ENCODE measurements at places on chromosomes 2 and 18.
A peak's percentile ranks its signal among the peaks of the same experiment; 100 is the strongest.

DNA sequence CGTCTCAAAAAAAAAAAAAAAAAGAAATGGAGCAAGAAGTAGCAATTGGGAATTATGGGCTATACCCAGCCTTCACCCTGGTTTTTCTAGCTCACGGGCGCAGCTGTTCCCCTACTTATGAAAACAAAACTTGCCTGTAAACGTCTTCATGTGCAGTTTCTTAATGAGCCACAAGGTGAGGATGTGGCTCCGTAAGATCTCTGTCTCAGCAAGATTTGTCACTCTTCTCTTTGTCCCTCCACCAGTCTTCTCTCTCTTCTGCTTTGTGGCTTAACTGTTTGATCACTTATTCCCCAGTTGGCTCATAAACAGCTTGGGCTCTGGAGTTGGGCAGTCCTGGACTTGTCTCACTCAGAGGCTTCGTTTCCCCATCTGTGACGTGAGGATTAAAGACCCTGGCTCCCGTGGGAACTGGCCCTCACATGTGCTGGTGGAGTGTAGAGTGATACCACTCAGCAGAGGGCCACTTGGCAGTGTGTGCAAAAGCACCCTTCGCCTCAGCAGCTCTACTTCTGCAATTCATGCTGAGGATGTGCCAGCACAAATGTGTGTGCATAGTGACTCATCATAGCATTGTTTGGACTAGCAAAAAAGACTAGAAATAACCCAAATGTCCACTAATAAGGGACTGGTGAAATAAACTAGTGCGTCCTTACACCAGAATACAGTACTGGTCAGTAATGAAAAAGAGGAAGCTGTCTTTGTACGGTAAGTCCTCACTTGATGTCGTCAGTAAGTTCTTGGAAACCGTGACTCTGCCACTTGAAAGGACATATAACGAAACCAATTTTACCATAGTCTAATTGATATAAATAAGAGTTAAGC, 8.7 kb downstream of the CEP68 start:
- DNase-seq = no peak
- H3K27ac ChIP-seq = peak overlapping the region; percentile 37
- no peaks in the 10 kb centered on the region for H3K36me3 ChIP-seq
- no peak overlapping the region for H3K4me3 ChIP-seq

- H3K27me3 ChIP-seq = peaks cover 19% of the 10 kb centered on the region
- no peak overlapping the region for H3K27ac ChIP-seq
- no peaks in the 10 kb centered on the region for H3K4me1 ChIP-seq
Measured at GRCh38 chr2:104871972-104872865, 18.3 kb downstream of the POU3F3 start.

DNA sequence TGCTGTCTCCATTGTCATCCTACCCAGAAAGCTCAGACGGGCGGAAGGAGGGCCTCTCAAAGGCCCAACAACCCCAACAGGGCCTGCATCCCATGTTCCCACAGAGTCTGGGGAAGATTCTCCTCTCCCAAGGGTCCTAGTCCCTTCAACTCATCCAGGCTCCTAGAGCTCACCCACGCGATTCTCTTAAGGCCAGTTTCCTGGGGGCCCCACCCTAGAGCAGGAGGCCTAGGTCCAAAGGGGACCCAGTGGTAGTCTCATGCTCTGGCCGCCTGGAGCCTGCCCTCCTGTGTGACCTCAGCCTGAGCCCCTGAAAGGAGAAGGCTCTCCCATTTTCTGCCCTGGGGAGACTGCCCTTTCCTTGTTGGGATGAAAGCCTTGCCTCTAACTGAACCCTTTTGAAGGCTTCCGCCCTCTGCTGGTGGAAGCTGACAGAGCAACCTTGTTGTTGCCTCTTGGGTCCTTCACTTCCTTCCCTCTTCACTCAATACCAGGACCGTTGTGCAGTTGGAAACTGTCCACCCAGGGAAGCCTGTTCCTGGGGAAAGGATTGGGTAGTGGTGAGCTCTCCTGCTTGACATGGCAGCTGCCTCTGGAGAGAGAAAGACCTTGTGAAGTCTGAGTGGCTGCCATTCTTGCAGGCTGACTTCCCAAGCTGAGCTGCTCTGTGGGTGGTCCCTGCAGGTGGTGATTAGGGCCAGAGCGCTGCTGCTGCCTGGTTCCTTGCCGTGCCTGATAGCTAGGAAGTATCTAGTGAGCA, 86.0 kb upstream of the ALPP start:
- H3K27me3 ChIP-seq = no peaks in the 10 kb centered on the region
- DNase-seq = peak; percentile 84
- no peaks in the 10 kb centered on the region for H3K4me1 ChIP-seq

DNA sequence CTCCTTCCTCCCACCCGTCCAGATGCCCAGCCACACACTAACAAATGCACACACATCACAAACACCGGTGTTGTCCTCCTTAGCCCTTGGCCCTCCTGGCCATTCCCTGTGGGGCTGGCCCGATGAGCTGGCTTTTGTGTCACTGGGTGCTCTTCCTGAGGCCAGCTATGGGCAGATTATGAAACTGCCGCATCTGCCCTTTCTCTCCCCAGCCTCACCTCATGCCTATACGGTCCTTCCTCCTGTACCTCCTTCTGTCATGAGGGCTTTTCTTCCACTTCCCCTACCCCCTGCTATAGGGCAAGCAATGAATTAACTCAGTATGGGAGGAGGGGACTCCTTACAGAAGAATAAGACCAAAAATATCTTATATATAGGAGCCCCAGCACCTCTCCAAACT, 10.3 kb upstream of the INO80C start:
- H3K4me1 ChIP-seq = no peaks in the 10 kb centered on the region
- no peak overlapping the region for H3K27ac ChIP-seq
- no peaks in the 10 kb centered on the region for H3K36me3 ChIP-seq
- DNase-seq = no peak
- no peaks in the 10 kb centered on the region for H3K27me3 ChIP-seq

DNA sequence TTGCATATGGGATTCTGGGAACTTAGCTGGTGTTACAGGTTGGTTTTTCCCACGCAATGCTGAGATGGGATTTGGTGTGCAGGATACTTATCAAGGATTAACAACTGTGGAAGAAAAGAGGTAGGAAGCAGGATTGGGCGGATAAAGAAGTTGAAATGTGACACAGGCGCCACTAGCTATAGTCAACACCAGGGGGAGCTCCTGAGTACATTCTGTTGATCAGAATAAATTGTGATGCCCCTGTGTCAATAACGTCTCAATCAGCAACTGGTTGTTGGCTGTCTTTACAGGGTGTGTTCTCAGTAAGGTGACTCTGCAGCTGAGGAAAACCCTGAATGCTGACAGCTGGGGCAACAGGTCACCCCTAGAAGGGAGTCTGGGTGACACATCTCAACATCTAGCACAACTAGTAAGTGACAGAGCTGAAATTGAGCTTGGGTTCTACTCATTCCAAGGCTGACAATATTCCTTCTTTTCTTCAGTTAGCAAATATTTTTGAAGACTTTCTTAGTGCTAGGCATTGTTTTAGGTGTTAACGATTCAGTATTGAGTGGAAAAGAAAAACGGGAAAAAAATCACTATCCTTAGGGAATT, 143.0 kb downstream of the ARL6IP6 start:
- H3K4me3 ChIP-seq = no peak overlapping the region
- H3K36me3 ChIP-seq = no peaks in the 10 kb centered on the region
- H3K4me1 ChIP-seq = no peaks in the 10 kb centered on the region
- DNase-seq = peak; percentile 53
- H3K27ac ChIP-seq = no peak overlapping the region
- H3K27me3 ChIP-seq = no peaks in the 10 kb centered on the region

DNA sequence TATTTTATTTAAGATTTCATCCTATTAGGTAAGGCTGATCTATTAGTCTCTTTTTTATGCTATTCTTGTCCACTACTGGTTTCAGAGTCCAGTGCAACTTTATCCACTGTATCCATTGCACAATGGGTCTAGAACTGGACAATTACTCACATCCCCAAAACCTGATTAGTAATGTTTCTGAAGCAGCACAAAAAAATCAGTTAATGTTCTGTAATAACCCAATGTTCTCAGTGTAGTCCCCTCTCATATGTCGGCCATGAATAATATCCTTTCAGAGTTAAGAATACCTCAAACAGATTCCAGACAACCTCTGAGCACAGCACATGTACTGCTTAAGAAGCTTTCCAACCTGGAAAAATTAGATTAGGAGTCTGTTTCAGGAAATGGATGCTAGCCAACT, 29.7 kb downstream of the MGAT4A start:
- DNase-seq = no peak
- H3K4me1 ChIP-seq = peaks cover 81% of the 10 kb centered on the region
- H3K36me3 ChIP-seq = no peaks in the 10 kb centered on the region

- no peak overlapping the region for H3K4me3 ChIP-seq
- no peaks in the 10 kb centered on the region for H3K36me3 ChIP-seq
- H3K27me3 ChIP-seq = no peaks in the 10 kb centered on the region
- DNase-seq = no peak
- no peak overlapping the region for H3K27ac ChIP-seq
- no peaks in the 10 kb centered on the region for H3K4me1 ChIP-seq
Measured at GRCh38 chr2:153354377-153354776, 124.2 kb downstream of the RPRM start.

GRCh38 chr18:22470248-22471235, 52.8 kb upstream of the CTAGE1 start:
- H3K36me3 ChIP-seq = no peaks in the 10 kb centered on the region
- H3K4me3 ChIP-seq = no peak overlapping the region
- DNase-seq = no peak

GRCh38 chr2:71952572-71953188, 195.0 kb downstream of the CYP26B1 start:
- no peak overlapping the region for H3K27ac ChIP-seq
- no peaks in the 10 kb centered on the region for H3K27me3 ChIP-seq
- no peaks in the 10 kb centered on the region for H3K4me1 ChIP-seq
- no peak for DNase-seq

DNA sequence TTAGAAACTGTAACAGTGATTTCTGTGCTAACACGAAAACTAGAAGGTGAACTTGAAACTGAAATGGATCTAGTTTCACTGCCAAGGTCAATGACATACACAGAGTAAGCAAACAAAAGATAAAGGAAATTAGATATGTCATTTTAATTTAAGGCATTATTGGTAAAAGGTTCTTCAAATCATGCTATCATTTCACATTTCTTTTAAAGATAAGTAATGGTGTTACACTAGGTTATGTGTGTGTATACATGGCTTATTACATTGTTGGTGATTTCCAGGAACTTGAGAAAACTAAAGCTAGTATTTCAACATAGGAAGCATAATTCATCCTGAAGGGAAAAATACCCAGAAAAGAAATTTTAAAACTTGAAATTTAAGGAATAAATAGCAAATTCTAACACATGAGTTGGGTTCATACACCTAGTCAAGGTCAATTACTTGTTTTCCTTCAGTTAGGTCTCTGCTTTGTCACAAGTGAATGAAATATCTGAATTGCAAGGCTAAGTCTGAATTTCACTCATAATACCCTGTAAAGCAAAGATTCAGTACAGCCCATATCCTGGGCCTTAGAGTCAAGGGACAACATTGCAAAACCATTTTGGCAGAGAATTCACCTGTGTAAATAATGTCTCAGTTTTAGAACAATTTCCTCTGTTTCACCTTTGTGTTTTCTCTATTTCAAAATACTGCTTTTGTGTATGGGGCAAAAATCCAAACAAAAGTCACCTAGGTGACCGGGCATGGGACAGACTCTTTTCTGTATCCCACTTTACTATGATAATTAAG, 141.6 kb downstream of the SRBD1 start:
- H3K4me1 ChIP-seq = no peaks in the 10 kb centered on the region
- no peak overlapping the region for H3K27ac ChIP-seq
- no peaks in the 10 kb centered on the region for H3K36me3 ChIP-seq
- no peak overlapping the region for H3K4me3 ChIP-seq

- no peaks in the 10 kb centered on the region for H3K27me3 ChIP-seq
- H3K27ac ChIP-seq = peak overlapping the region; percentile 18
- no peaks in the 10 kb centered on the region for H3K36me3 ChIP-seq
- no peak for DNase-seq
- peaks cover 8% of the 10 kb centered on the region for H3K4me1 ChIP-seq
Measured at GRCh38 chr2:113212245-113213060, 38.7 kb downstream of the PSD4 start.

GRCh38 chr2:67802291-67802690, 260.5 kb downstream of the C1D start:
- no peaks in the 10 kb centered on the region for H3K27me3 ChIP-seq
- no peak for DNase-seq
- H3K27ac ChIP-seq = no peak overlapping the region

GRCh38 chr2:20935168-20935775, 108.6 kb downstream of the APOB start:
- no peaks in the 10 kb centered on the region for H3K36me3 ChIP-seq
- no peak for DNase-seq
- H3K4me3 ChIP-seq = no peak overlapping the region
- H3K27ac ChIP-seq = no peak overlapping the region
- H3K27me3 ChIP-seq = no peaks in the 10 kb centered on the region

- H3K27ac ChIP-seq = no peak overlapping the region
- H3K4me1 ChIP-seq = no peaks in the 10 kb centered on the region
- no peaks in the 10 kb centered on the region for H3K36me3 ChIP-seq
- H3K4me3 ChIP-seq = no peak overlapping the region
- no peaks in the 10 kb centered on the region for H3K27me3 ChIP-seq
Measured at GRCh38 chr18:47413327-47413726, 161.9 kb upstream of the SKOR2 start.

DNA sequence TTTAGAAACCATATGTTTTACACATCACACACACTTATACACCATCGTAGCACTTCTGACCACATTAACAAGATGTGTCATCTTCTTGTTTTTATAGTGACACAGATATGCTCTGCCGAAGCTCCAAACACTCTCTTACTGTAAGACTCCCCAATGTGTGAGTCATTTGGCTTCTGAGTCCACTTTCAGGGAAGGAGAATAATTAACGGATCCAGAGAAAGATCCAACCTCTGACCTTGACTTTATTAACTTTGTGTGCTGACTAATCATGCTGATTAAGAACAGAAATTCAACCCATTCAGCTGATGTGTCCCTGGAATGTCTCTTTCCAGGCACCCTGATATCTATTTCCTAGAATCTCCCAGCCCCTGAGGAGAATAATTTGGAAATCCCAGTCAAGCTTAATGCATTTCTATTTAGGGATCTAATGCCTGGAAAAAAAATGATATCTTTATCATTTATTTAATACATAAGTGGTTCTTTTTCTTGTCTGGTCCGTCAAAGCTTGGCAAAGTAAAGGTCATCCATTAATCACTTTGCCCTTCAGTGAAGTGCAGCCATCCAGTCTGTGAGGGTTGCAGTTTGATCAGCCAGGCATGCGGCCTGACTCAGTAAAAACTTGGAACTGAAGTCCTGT, 615.8 kb upstream of the SYT4 start:
- no peaks in the 10 kb centered on the region for H3K4me1 ChIP-seq
- H3K36me3 ChIP-seq = no peaks in the 10 kb centered on the region

DNA sequence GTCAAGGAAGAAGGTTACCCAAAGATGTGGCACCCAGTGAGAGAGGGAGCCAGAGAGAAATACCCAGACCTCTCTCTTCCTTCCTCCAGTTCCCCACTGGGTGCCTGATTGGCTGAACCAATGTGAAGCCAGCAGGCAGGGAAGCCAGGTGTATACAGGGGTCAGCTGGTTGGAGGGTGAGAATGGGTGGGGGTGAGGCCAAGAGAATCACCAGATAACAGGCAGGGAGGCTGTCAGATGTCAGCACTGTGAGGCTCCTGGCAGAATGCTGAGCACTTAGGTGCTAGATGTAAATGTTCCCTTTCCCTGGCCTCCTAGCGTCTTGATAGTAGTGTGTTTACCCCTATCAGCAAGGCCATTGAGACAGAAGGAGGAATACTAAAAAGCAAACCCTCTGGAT, 104.0 kb upstream of the MGAT5 start:
- H3K36me3 ChIP-seq = no peaks in the 10 kb centered on the region
- H3K4me3 ChIP-seq = no peak overlapping the region
- H3K4me1 ChIP-seq = peaks cover 11% of the 10 kb centered on the region
- H3K27ac ChIP-seq = peak overlapping the region; percentile 25
- DNase-seq = no peak
- no peaks in the 10 kb centered on the region for H3K27me3 ChIP-seq

- H3K36me3 ChIP-seq = no peaks in the 10 kb centered on the region
- H3K27me3 ChIP-seq = no peaks in the 10 kb centered on the region
- no peak for DNase-seq
Measured at GRCh38 chr2:76330865-76331264, 620.1 kb upstream of the GCFC2 start.

Data from Peyer's patch (tissue), 4 donors.